ENCODE measurements at places on chromosomes 11 and 22. TPM values are rescaled to one million over a fixed set of nuclear protein-coding genes. Genes with fewer than 3 reads are reported as not detected.

- H3K36me3 ChIP-seq = no peaks in the 10 kb centered on the region
- no peaks in the 10 kb centered on the region for H3K4me1 ChIP-seq
- H3K4me3 ChIP-seq = no peak overlapping the region
- no peak overlapping the region for H3K27ac ChIP-seq
- DNase-seq = no peak
Measured at GRCh38 chr11:36238036-36238631, 51.1 kb downstream of the COMMD9 start.

DNA sequence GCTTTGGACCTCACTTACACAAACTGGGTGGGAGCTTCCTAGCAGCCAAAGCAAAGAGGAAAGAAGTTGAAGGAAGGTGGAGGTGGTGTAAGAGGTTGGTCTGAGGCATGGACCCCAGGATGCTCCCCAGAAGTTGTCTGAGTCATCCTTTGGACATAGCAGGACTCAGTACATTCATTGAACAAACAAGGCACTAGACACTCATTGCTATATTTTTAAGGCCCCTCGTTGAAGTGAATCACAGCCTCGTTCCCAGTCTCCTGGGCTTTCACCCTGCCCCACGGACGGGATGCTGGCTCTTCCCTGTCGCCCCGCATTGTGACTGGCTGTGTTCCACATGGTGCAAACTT is 95.9 kb upstream of the FGF3 start:
- H3K27ac ChIP-seq = no peak overlapping the region
- peaks cover 27% of the 10 kb centered on the region for H3K27me3 ChIP-seq
- peaks cover 9% of the 10 kb centered on the region for H3K4me1 ChIP-seq
- no peak overlapping the region for H3K4me3 ChIP-seq

- no peak overlapping the region for H3K4me3 ChIP-seq
- no peak for DNase-seq
- no peaks in the 10 kb centered on the region for H3K27me3 ChIP-seq
- H3K36me3 ChIP-seq = peaks cover 15% of the 10 kb centered on the region
- peaks cover 2% of the 10 kb centered on the region for H3K4me1 ChIP-seq
- no peak overlapping the region for H3K27ac ChIP-seq
Measured at GRCh38 chr11:33358150-33358831, 101.1 kb downstream of the HIPK3 start.

- DNase-seq = no peak
- no peak overlapping the region for H3K27ac ChIP-seq
- H3K27me3 ChIP-seq = no peaks in the 10 kb centered on the region
- no peaks in the 10 kb centered on the region for H3K36me3 ChIP-seq
- no peak overlapping the region for H3K4me3 ChIP-seq
Measured at GRCh38 chr11:70230151-70230839, 27.2 kb downstream of the FADD start.

DNA sequence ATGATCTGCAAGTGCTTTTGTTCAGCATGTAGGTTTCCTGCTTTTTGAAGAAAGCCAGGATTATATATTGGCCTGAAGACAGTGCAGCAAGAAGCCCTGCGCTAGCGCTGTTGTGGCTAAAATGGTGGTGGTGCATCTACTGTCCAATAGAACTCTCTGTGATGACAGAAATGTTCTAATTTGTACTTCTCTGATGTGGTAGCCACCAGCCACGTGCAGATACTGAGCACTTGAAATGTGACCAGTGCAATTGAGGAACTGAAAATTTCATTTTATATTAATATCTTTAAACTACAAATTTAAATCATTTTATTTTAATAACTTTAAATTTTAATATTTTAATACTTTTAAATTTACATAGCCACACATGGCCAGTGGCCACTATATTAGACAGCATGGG is 73.0 kb upstream of the PAX6 start:
- H3K27me3 ChIP-seq = no peaks in the 10 kb centered on the region
- H3K4me3 ChIP-seq = no peak overlapping the region
- H3K4me1 ChIP-seq = no peaks in the 10 kb centered on the region
- H3K27ac ChIP-seq = no peak overlapping the region
- no peaks in the 10 kb centered on the region for H3K36me3 ChIP-seq

DNA sequence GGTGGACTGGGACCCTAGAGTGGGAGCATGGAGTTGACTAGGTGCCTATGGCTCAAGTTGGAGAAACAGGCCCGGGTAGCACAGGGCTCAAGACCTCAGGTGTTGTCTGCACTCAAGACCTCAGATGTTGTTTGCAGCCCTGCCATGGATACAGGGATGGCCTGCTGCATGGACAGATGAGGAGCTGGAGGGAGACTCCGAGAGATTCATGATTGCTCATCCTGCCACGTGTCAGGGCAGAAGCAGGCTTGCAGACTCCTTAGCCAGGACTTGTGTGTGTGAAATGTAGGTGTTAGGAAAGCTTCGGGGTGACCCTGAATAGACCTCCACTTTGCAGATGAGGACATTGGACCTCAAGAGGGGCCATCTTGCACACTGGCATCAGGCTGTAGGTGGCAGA is 921 bp downstream of the CCDC116 start:
- H3K4me1 ChIP-seq = peaks cover 24% of the 10 kb centered on the region
- H3K27me3 ChIP-seq = no peaks in the 10 kb centered on the region
- no peak overlapping the region for H3K27ac ChIP-seq

The PLEKHB1 gene
- 34.6 TPM for total RNA-seq

The PLAAT5 gene
- 0.16 TPM for total RNA-seq

The FOLR2 gene
- total RNA-seq = not detected

The RBMXL2 gene
- total RNA-seq = 0.14 TPM

The ISX gene
- not detected for total RNA-seq

The SIDT2 gene
- 197 TPM for total RNA-seq

The CDC42BPG gene
- total RNA-seq = 6.9 TPM

Data from CD4-positive, alpha-beta T cell (primary cell).